NCI-H510A treated with DMSO at 0.1 percent for 48 hours (cell line): ENCODE measurements at places on chromosomes 6 and 20.
A peak's percentile ranks its signal among the peaks of the same experiment; 100 is the strongest.

DNA sequence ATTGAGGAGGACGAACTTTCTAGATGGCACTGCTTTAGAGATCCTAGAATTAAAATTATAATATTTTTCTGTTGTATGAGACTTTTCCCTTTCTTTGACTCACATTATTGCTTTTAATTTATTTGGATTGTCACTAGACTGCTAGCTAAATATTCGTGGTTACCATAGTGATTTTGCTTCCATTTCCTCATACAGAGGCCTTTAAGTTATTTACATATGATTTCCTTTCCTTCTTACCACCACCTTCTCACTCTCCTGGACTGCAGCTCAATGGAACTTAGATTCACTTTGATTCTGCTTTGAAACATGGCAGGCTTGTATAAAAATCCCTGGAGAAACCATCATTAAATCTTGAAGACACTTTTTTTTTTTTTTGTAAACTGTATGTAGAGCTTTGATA, 222.9 kb downstream of the LAMA2 start:
- DNase-seq = no peak

DNA sequence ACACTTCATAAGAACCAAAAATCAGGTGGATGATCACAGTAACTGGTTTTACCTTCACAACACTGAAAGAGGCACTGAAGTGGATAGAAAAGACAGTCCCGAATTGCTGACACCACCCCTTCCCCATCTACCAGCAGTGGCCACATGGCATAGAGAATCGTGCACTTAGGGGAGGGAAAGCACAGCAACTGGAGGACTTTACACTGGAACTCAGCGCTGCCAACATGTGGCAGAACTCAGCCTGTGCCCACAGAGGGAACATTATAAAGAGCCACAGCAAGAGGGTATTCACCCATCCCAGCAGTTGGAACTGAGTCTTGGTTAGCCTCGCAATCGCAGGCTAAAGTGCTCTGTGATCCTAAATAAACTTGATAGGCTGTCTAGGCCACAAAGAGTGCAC, 6.5 kb upstream of the KIAA1586 start:
- no peak for DNase-seq

DNA sequence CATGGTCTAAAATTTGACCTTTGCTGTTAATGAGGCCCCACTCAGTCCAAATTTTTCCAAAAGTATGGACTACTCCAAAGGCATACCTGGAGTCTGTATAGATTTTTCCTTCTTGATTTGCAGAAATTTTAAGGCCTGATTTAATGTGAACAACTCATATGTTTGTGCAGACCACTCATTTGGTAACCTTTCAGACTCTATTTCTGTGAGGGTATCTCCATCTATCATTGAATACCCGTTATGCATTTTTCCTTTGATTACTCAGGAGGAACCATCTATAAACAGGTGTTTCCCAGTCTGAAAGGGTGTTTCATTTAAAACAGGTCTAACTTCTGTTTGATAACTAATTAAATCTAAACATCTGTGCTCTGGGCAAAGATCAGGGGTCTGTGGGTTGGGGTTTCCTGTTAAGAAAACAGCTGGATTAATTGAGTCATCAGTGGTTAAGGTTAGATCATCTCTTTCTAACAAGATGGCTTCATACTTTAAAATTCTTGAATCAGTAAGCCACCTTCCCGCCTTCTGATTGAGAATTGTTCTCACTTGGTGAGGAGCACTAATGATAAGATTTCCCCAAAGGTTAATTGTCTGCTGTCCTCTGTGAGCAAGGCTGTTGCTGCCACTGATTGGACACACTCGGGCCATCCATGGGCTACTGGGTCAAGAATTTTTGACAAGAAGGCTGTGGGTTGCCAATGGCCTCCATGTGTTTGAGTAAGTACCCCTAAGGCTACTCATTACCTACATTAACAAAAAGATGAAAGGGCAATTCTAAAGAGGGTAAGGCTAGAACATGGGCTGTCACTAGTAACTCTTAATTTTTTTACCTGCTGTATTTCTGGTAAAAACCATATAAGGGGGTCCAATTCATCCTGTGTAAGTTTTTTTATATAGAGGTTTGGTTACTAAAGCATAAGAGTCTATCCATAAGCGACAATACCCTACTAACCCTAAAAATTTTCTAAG, 24.1 kb downstream of the HLA-B start:
- no peak for DNase-seq

- no peak for DNase-seq
Measured at GRCh38 chr6:144127097-144127496, 23.2 kb upstream of the STX11 start.

- DNase-seq = no peak
Measured at GRCh38 chr6:64227863-64228262, 592.3 kb downstream of the PHF3 start.

DNA sequence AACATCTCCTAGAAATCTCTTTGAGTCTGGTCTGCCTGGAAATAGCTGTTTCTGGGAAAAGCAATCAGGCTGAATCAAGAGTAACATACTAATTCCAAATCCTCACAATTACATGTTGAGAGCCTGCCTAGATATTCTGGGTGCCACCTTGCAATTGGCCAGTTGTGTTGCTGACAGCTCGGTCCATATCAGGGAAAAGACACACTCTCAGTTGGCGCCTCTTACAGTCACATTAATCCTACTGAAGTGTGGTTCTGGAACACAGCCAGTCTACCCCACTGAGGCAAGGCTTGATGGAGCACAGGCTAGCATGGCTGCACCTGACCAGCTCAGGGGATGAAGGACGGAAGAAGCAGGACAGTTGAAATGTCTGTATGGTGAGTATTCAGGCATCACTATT, 121.4 kb upstream of the TAB2 start:
- no peak for DNase-seq

DNA sequence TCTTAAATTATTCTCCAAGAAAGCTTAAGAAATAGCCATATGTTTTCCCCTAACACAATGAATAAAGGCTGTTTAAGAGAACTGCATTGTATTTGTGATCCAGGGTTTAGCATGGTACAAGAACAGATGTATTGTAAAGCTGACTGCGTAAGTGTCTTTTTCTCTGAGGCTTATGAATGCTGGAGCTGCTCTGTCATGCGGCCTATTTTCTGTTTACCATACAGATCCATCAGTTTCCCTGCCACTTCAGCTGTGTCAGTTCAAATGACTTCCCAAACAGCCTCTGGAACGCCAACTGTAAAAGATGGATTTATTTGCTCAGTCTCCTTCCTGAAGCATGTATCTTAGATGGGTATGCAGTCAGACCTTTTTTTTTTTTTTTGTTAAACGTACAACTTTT, 419.3 kb upstream of the HS3ST5 start:
- DNase-seq = peak; percentile 49

- no peak for DNase-seq
Measured at GRCh38 chr6:90805619-90806155, 218.8 kb upstream of the MAP3K7 start.

DNA sequence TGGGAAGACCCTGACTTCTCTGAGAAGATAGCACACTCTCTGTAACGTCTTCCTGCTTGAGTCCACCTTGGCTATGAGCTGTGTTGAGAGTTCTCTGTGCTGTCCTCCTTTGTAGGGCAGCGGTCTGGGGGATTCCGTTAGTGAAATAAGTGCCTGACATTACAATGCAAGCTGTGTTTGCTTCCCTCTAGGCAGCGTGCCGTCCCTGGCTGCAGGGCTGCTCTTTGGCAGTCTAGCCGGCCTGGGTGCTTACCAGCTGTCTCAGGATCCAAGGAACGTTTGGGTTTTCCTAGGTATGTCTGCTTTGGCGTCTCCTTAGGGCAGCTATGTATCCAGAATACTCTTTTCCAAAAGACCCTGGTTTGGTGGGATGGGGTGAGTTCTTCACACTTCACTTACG, 2.8 kb downstream of the TMEM14C start:
- no peak for DNase-seq

GRCh38 chr6:163954088-163954775, 539.7 kb downstream of the QKI start:
- no peak for DNase-seq

DNA sequence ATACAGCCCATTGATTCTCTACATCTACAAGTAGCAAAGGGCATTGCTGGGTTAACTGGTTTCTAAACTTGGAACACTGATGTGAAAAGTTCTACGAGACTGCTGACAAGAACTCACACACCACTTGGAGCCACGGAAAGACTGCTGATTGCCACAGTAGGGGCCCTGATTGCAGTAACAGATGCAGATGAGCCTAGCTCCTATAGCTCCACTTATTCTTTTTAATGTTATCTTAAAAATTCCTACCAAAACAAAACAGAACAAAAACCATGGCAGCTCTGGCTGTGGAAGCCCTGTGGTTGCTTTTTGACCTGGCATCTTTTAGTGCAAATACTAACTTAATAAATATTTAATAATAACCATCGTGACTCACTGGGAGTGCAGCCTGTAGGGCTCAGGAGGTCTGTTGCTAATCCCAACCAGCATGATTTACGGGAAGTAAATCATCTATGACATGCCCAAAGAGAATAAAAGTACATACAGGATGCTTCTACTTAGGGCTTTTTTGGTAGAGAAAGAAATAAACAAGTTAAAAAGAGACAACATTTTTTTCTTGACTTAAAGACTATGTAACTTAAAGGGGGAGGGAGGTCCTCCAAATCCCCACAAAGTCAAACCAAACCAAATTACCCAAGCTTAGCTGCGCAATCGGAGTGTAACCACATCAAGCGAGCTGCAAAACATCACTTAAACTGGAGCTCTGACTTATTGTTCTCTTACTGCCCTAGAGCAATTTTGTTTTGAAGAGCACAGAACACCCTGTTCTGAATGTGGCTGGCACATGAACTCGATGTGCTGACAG, 87.2 kb downstream of the FKBP5 start:
- DNase-seq = no peak

DNA sequence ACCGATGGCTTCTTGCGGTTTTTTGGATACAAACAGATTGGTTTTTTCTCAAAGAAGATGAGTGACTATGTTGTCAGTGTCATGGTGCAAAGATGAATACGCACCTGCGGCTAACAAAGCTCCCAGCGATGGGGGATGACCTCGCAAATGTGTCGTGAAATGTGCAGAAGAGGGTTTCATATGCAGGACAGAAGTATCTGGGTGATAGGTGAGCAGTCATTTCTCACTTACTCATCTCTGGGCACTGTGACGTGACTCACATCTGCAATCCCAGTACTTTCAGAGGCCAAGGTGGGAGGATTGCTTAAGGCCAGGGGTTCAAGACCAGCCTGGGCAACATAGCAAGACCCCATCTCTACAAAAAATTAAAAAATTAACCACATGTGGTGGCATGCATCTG, 216.3 kb downstream of the ERMARD start:
- no peak for DNase-seq

- no peak for DNase-seq
Measured at GRCh38 chr6:127180426-127180825, 62.0 kb downstream of the RSPO3 start.

DNA sequence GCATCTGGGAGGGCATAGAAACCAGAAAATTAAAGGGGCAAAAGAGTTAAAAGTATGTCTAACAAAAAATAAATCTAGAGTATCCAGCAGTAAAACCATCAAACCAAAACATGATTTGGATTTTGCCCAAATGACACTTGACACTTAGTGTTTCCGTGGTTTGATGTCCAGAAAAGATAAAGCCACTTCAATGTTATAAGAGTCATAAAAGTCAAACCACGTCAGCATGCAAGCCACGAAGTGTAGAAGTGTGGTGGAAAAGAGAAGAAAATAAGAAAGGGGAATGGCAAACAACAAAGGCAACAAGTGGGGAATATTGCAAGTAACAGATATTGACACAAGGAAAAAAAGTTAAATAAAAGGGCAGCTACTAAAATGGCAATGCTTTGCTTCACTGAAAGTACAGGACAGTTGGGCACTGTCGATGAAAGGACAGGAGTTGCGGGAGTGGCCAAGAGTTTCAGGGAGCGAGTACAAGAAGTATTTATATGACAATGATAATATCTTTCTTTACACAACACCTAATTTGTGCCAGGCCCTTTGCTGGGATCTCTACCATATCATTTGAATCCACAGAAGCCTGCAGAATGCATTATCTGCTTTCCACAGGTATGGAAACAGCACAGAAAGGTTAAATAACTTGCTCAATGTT, 6.3 kb upstream of the HDDC2 start:
- no peak for DNase-seq

GRCh38 chr20:32982617-32983458, 21.4 kb downstream of the SUN5 start:
- peak; percentile 14 for DNase-seq

GRCh38 chr6:153076431-153076830, 54.7 kb downstream of the RGS17 start:
- no peak for DNase-seq

GRCh38 chr20:17833036-17833674, 133.4 kb downstream of the BANF2 start:
- no peak for DNase-seq

- no peak for DNase-seq
Measured at GRCh38 chr6:106316375-106316766, 9.2 kb downstream of the ATG5 start.

- peak; percentile 17 for DNase-seq
Measured at GRCh38 chr20:57709823-57710799, at the start of gene PMEPA1. TSS of gene PMEPA1 (minus strand) at chr20:57710015. CDS start at chr20:57709582, 433 bp downstream.

GRCh38 chr6:112480553-112480952, 133.4 kb downstream of the RFPL4B start:
- DNase-seq = no peak

DNA sequence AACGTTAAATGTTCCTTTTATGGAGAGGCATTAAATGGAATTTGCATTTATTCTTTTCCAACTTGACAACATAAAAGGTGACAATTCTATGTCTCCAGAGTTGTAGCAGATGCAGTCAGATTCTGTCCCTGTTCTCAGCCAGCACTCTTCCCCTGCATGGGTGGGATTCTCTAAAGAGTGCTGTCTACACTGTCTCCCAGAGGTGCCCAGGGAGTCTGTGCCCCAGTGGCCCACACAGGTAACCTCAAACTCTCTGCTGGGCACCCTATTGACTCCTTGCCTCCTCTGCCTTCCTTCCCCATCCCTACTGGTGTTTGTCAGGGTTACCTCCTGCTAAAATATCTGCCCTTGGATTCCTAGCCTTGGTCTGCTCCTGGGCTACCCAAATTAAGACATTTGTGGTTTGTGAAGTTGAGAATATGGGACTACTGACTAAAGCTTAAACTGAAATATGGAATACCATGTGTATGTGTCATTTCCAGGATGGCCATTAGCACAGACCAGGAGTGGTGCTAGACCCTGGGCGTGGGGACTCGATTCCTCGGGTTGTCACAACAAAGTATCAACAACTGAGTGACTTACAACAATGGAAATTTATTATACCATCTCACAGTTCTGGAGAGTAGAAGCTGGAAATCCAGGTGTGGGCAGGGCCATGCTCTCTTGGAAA, 284.7 kb downstream of the CDH26 start:
- no peak for DNase-seq

GRCh38 chr6:56794421-56794820, 151.7 kb upstream of the DST start:
- DNase-seq = no peak
